ENCODE measurements at places on chromosomes 16 and 17.

DNA sequence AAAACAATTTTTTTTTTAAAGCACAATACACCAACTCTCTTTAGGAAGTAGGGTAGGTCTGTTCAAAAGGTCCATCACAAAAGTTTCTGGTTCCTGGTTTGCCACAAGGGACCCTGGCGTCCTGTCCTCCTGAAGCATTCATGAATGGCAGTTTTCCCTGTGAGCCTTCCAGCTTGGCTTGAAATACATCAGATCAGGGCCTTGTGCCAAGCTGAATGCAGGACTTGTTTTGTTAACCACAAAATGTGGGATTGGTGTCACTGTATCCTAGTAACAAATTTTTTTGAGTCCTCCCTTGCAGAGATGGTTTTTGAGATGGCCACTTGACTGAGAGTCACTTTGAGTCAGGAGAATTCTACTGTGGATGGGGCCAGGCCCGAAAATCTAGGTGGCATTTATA lies 3.9 kb downstream of the GNAO1 start:
- H3K36me3 ChIP-seq, result no peaks in the 10 kb centered on the region
- no peaks in the 10 kb centered on the region for H3K4me1 ChIP-seq

- peaks cover 4% of the 10 kb centered on the region for H3K36me3 ChIP-seq
- H3K27ac ChIP-seq, result peak overlapping the region; percentile 67
- H3K4me3 ChIP-seq, result no peak overlapping the region
- H3K4me1 ChIP-seq, result peaks cover 15% of the 10 kb centered on the region
- H3K27me3 ChIP-seq, result no peaks in the 10 kb centered on the region
- peak; percentile 53 for DNase-seq
These were observed 12.2 kb downstream of the ATP6V0D1 start for GRCh38 chr16:67468731-67469130.

DNA sequence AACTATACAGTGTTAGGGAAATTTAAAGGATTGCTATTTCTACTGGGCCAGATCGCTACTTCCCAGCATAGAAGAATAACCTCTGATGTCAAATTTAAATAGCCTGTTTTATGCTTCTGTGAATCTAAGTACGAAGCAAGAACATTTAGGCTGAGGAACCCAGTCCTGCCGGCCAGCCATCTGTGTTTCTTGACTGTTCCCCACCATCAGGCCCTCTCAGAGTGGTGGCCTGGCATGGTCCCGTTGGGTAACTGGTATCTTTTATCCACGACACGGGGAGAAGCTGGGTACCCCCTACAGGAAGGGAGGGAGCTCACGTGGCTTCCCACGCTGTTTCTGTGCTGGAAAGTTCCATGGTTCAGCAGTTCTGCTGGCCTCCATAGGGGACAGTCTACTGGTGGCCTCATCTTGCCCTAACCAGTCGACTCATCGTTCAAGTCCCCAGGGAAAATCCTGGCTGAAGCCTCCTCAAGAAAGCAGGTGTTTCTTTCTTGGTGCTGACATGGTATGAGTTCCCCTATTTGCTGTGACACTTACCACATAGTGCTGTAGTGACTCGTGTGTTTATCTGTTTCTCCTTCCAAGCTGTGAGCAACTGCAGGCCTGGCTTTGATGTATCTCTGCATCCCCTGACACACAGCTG lies 201.7 kb upstream of the NLRP1 start:
- H3K27ac ChIP-seq, result no peak overlapping the region
- no peaks in the 10 kb centered on the region for H3K27me3 ChIP-seq
- DNase-seq, result no peak
- peaks cover 13% of the 10 kb centered on the region for H3K4me1 ChIP-seq
- no peak overlapping the region for H3K4me3 ChIP-seq

- H3K4me1 ChIP-seq, result no peaks in the 10 kb centered on the region
- no peak overlapping the region for H3K27ac ChIP-seq
- no peak for DNase-seq
- no peaks in the 10 kb centered on the region for H3K36me3 ChIP-seq
- H3K4me3 ChIP-seq, result no peak overlapping the region
- peaks cover 55% of the 10 kb centered on the region for H3K27me3 ChIP-seq
These were observed 213.9 kb downstream of the GSG1L start for GRCh38 chr16:27849621-27850020.

DNA sequence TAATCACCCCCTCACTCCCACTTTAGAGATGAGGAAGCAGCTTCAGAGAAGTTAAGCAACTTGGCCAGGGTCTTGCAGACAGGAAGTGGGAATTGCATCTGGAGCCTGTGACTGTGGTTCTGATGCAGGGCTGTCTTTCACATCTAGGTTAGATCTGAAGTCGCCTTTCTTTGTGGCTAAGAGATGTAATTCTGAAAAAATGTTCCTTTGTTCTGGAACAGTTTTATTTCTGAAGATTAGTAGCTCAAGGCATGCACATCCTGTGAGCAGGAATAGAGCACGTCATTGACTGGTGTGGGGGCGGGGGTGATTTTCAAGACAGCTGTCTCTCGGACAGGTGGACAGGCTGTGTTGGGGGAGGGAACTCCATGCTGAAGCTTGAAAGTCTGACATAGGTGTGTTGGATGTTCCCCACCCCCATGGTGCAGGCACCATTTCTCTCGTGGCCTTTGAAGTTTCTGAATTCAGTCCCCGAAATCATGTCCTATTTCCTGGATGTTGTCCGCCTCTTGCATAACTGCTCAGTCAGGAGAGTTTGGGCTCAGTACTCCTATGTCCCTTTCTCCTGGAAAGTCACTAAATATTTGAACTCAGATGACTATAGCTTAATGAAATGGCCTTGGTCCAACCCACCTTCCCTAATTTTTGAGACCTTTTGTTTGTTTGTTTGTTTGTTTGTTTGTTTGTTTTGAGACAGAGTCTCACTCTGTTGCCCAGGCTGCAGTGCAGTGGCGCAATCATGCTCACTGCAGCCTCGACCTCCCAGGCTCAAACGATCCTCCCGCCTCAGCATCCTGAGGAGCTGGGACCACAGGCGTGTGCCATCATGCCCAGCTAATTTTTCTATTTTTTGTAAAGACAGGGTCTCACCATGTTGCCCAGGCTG lies 21.0 kb upstream of the HERPUD1 start:
- H3K27me3 ChIP-seq, result no peaks in the 10 kb centered on the region
- no peak overlapping the region for H3K4me3 ChIP-seq
- DNase-seq, result peak; percentile 36
- no peaks in the 10 kb centered on the region for H3K36me3 ChIP-seq
- H3K4me1 ChIP-seq, result peaks cover 6% of the 10 kb centered on the region

DNA sequence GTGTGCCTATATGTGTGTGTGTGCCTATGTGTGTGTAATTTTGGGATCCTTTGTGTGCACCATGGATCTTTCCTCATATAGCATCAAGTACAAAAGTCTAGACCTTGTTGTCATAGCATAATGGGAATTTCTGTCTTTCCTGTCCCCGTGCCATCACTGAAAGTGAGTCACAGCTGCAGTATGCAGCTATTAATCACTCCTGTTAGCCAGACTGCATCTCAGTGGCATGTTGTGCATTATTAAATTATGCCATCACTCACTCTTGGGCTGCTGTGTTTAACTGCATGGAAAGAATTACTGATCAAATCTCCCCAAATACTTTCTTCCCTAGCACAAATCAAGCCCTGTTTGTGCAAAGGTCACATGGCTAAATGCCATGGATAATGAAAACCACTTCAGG lies 92.4 kb downstream of the CBLN1 start:
- H3K36me3 ChIP-seq, result no peaks in the 10 kb centered on the region
- H3K4me1 ChIP-seq, result no peaks in the 10 kb centered on the region
- H3K4me3 ChIP-seq, result no peak overlapping the region
- H3K27me3 ChIP-seq, result peaks cover 17% of the 10 kb centered on the region

GRCh38 chr16:62644030-62644812 lies 608.0 kb upstream of the CDH8 start:
- no peaks in the 10 kb centered on the region for H3K36me3 ChIP-seq
- H3K4me3 ChIP-seq, result no peak overlapping the region
- H3K27ac ChIP-seq, result no peak overlapping the region
- no peaks in the 10 kb centered on the region for H3K4me1 ChIP-seq
- H3K27me3 ChIP-seq, result no peaks in the 10 kb centered on the region
- no peak for DNase-seq

GRCh38 chr16:86714166-86714565 lies 135.8 kb downstream of the FOXL1 start:
- H3K27me3 ChIP-seq, result no peaks in the 10 kb centered on the region
- DNase-seq, result peak; percentile 31
- no peak overlapping the region for H3K4me3 ChIP-seq

DNA sequence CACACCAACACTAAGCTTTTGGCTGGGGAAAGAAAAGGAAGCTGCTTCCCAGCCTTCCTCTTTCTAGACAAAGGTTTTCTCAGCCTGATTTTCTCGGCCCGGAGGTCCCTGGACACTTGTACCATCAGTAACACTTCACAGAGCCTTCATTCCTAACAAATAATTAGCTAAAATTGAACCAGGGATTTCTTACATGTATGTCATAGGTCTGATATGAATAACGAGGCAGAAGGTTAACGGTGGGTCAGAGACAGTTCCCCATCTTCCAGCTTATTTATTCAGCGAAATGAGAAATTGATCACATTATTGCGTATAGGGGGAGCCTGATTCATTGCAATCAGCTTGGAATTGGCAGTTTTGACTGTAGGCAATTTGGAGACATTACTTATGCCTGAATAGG lies 142.5 kb downstream of the SALL1 start:
- H3K36me3 ChIP-seq, result no peaks in the 10 kb centered on the region
- no peak overlapping the region for H3K27ac ChIP-seq
- H3K27me3 ChIP-seq, result no peaks in the 10 kb centered on the region

GRCh38 chr17:74349120-74349519 lies 12.5 kb downstream of the BTBD17 start:
- H3K4me3 ChIP-seq, result no peak overlapping the region
- no peak for DNase-seq
- no peaks in the 10 kb centered on the region for H3K4me1 ChIP-seq
- no peak overlapping the region for H3K27ac ChIP-seq
- no peaks in the 10 kb centered on the region for H3K36me3 ChIP-seq

DNA sequence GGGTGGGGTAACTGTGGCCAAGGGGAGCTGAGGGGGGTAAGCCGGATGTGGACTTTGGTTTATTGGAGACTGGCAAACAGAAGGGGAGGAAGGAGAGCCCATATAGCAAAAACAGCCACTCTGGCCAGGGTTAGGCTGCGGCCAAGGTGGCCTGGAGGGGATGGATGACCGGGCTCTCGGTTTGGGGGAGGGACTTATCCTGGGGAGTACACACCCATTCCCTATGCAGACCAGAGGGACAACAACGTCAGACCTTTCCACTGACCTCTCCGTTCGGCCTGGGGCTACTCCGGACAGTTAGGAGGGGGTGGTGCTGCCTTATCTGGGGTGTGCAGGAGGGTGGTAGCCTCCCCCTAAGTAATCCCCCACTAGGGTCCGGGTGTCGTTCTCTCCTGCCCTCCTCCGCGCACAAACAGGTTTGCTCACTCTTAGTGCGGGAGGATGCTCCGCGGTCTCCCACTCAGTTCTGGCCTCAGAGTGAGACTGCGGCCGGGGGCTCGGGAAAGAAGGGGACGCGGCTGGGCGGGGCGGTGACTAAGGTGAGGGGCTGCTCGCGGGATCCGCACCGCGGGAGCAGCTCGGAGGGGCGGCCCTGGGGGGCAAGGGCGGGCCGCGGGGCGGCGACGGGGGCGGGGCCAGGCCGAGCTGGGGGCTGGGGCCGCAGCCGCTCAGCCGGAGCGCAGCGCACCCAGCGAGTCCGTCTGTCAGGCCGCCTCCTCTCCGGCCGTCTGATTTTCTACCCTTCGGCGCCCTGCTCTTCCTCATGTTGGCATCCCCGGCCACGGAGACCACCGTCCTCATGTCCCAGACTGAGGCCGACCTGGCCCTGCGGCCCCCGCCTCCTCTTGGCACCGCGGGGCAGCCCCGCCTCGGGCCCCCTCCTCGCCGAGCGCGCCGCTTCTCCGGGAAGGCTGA lies at the start of gene WNK4:
WNK4 (plus strand) TSS at position 675 of the 915 bp plus-strand sequence; CDS start at position 764, 89 bp downstream.
- peak within 1 kb of the TSS; percentile 28 for H3K27ac ChIP-seq
- H3K4me1 ChIP-seq, result peaks cover 11% of the 10 kb centered on the region
- no peak within 1 kb of the TSS for H3K4me3 ChIP-seq
- no peaks in the 10 kb centered on the region for H3K27me3 ChIP-seq
- peaks cover 31% of the 10 kb centered on the region for H3K36me3 ChIP-seq

GRCh38 chr16:70713824-70714223 lies 28.0 kb upstream of the MTSS2 start:
- H3K27me3 ChIP-seq, result no peaks in the 10 kb centered on the region
- H3K4me1 ChIP-seq, result peaks cover 34% of the 10 kb centered on the region
- H3K36me3 ChIP-seq, result peaks cover 8% of the 10 kb centered on the region
- peak overlapping the region; percentile 96 for H3K27ac ChIP-seq
- no peak for DNase-seq
- H3K4me3 ChIP-seq, result no peak overlapping the region

DNA sequence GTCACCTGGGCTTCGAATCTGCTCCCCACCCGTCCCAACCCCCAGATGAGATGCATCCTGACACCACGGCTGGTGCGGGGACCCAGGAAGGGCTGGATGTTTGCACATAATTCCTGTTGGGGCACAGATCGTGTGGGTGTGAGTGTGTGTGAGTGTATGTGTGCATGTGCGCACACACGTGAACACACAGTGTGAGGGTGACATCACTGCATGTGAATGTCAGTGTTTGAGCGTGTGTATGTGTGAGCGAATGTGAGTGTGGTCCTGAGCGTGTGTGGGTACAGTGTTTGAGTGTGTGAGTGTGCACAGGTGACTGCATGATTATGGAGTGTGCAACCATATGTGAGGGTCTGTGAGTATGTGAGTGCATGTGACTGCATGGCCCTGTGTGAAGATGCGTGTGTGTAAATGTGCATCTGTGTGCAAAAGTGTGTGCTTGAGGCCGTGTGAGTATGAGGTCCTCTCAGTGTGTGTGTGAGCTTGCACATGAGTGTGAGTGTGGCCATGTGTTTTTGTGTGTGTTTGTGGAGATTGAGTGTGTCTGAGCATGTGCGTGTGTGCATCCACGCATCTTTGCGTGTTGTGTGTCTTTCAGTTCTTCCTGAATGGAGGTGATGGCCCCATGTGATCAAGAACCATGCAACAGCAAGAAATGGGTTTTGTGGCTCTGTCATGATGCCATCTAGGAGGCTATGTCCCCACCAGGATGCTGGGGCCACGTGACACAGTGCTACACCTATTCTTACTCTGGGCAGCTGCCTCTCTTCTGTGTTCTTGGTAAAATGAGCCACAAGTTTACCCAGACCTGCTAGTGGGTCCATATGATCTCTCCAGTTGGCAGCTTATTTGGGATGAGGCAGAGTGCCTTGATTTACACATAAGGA lies 70.5 kb upstream of the GCSH start:
- no peak overlapping the region for H3K27ac ChIP-seq
- no peak overlapping the region for H3K4me3 ChIP-seq
- H3K36me3 ChIP-seq, result no peaks in the 10 kb centered on the region

DNA sequence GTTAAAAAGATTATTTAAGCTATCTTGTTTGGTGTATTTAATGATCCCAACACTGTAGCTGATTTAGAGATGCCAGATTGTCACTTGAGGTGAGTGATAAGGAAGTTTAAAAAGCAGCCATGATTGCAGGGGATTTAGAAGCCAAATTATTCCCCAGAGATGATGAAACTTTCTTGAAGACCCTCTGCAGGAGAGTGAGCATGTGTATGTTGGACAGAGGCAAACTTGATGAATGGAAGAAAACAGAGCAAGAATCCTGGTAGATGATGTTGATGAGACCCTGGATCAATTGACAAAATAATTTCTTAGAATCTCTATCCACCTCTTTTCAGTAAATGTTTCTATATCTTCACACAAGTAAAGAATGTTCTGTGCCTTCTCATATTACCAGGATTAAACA lies 14.4 kb upstream of the ADAMTS18 start:
- H3K27me3 ChIP-seq, result peaks cover 60% of the 10 kb centered on the region
- no peak for DNase-seq
- no peaks in the 10 kb centered on the region for H3K36me3 ChIP-seq

- no peak overlapping the region for H3K4me3 ChIP-seq
- no peak for DNase-seq
- H3K4me1 ChIP-seq, result no peaks in the 10 kb centered on the region
- H3K36me3 ChIP-seq, result no peaks in the 10 kb centered on the region
- no peak overlapping the region for H3K27ac ChIP-seq
These were observed 32.7 kb upstream of the AXIN2 start for GRCh38 chr17:65593855-65594845.
